ENCODE measurements at places on chromosomes 11 and 22.

- DNase-seq: no peak
These were observed 200.3 kb upstream of the MPPED2 start for GRCh38 chr11:30786256-30787110.

GRCh38 chr11:121163658-121164308 lies 62.7 kb downstream of the TECTA start:
- no peak for DNase-seq

GRCh38 chr11:39817241-39817640 lies 1642.2 kb downstream of the LRRC4C start:
- DNase-seq: no peak

- DNase-seq: peak; percentile 2
These were observed 108.6 kb downstream of the KCNQ1OT1 start for GRCh38 chr11:2590965-2591754.

- no peak for DNase-seq
These were observed 80.1 kb upstream of the CD44 start for GRCh38 chr11:35058669-35059434.

DNA sequence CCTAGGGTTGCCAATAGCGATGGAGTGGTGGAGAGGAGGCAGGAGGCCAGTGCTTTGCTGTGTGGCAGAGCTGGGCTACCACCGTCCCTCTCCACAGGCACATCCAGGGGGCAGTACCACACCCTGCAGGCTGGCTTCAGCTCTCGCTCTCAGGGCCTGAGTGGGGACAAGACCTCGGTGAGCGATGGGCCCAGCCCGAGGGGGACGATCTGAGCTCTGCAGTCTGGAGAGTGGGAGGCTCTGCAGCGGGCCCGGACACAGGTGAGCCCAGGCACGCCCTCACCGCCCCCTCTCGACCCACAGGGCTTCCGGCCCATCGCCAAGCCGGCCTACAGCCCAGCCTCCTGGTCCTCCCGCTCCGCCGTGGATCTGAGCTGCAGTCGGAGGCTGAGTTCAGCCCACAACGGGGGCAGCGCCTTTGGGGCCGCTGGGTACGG lies 2.5 kb downstream of the PKP3 start:
- DNase-seq: no peak

DNA sequence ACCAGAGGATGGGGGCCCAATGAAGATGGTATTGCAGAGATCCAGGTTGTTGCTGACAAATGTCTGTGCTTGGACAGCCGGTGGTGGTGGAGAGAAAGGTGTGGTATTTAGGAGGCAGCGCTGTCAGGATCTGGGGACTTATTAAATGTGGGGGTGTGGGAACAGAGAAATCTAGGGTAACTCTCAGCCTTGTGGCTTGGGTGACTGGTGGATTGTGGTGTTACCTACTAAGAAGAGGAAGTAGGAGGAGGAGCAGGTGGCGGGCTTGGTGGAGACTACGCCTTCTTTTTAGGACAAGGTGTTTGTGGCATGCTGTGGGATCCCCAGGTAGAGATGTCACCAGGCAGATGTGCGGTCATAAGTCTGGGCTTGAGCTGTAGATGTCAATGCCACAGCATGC lies 144.0 kb downstream of the GRIK4 start:
- DNase-seq: no peak

- DNase-seq: no peak
These were observed 13.1 kb downstream of the GRIK4 start for GRCh38 chr11:120524536-120525085.

DNA sequence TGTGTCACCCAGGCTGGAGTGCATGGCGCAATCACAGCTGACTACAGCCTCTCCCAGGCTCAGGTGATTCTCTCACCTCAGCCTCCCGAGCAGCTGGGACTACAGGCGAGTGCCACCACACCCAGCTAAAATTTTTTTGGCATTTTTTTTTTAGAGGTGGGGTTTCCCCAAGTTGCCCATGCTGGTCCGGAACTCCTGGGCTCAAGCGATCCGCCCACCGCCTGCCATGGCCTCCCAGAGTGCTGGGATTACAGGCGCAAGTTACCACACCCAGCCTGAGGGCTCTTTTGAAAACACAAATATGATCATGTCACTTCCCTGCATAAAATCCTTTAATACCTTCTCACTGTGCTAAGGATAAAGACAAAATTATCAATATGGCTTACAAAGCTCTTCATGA lies 88.1 kb downstream of the MAML2 start:
- no peak for DNase-seq

DNA sequence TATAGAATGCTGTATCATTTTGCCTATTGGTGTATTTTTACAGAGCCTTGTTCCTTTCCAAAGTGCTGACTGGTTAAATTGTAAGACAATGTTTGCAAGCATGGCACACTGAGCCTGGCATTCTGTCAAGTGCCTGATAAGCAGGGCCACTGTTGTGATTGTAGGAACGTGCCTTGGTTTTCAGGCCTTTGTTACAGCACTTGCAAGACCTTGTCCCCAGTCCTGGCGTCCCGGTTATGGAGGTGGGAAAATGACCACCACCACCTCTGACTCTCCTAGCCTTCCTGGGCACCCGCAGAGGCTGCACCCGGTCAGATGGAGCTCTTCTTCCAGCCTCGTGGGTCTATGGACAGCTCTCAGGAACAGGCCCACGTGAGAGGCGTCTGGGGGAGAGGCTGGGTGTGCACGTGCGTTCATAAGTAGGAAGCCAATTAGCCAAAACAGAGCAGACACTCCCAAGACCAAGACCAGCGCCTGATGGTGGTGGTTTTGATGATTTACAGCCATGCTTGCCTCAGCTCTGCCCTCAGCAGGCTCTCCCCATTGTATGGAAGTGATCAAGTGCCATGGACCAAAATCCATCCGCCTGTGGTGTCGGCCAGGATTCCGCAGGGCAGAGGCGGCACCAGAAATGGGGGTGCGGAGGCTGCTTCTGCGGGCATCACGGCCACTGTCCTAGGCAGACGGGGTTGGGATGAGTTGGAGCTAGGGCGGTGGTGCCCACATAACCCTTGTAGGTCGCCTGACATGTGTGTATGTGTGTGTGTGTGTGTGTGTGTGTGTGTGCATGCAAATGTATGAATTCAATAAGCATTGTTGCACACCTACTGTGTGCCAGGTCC lies 89.8 kb downstream of the RTL6 start:
- no peak for DNase-seq

DNA sequence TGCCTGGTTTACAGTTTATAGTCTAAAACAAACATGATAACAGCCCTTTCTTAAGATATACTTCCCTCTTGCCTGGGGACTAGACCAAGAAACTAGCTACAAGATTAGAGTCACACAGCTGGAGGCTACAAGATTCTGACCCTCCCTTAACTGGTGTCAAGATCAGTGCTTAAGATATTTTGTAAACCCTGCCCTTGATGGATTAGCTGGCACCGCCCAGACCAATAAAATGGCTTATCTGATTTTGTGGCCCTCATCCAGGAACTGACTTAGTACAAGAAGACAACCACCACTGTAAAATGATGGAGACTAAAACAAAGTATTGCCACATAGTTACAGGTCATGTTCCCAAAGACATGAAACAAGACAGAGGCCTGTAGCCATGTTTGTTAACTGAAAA lies 53.4 kb downstream of the FAM181B start:
- DNase-seq: no peak

DNA sequence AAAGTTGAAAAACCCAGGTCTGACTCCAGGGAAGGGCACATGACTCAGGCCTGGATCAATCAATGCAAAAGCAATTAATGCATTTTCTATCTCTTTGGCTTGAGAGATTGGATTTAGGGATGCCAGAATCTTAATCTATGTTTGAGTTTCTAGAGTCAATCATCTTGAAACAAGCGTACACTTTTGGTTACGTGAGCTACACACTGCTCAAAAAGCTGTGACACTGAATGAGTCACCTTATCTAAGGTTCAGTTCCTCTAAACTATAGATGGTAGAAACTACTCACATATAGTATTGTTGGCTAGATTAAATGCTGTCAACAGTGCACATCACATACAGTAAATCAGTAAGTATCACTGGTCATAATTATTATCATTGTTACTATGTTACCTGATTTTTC lies 24.2 kb downstream of the MRE11 start:
- DNase-seq: no peak

DNA sequence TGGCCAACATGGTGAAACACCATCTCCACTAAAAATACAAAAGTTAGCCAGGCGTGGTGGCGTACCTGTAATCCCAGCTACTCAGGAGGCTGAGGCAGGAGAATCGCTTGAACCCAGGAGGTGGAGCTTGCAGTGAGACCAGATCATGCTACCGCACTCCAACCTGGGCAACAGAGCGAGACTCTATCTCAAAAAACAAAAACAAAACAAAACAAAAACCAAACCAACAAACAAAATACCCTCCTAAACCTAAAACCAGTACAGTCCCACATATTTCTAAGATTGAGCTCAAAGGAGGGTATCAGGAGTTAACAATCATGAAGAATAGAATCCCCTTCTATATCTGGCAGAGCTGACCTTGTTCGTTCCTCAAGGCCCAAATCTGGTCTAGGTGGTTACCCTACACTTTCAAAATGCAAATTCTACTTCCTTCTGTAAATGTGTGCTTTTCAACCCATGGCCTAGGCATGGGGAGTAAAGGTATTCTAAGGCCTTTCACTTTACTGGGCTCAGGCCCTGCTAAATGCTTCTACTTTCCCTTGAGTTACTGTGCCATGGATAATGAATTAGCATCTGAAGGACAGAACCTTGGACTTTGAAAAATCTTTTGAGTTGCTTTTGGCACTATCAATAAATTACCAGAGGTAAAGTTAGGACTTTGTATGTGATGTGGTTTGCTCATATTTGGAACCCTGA lies 10.4 kb upstream of the PPP2R1B start:
- DNase-seq: peak; percentile 32

DNA sequence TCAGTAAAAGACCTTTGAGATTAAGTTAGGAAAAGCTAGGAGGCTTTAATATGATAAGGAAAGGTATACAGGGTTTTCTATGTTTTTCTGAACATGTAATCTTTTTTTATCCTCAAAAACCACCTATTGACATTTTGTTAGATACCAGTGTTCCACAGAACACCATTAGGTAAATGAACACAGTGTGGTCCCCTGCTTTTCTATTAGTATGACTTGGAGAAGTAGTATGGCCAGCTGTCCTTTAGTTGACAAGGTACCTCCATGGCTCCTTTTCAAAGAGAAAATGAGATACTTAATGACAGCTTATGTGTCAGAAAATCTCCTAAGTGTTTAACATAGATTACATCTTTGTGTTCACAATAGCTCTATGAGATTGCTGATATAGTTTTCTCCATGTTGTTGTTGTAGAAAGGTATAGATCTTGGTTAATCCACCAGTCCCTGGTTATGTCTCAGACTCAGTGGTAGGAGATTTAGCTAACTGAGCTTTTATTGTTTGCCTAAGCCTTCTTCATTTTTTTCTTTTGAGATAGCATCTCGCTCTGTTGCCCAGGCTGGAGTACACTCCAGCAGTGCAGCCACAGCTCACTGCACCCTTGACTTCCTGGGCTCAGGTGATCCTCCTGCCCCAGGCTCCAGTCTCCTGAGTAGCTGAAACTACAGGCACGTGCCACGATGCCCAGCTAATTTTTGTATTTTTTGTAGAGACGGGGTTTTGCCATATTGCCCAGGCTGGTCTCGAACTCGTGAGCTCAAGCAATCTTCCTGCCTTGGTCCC lies 46.0 kb downstream of the STIM1 start:
- no peak for DNase-seq

GRCh38 chr11:100756559-100756958 lies 69.5 kb downstream of the ARHGAP42 start:
- DNase-seq: no peak

DNA sequence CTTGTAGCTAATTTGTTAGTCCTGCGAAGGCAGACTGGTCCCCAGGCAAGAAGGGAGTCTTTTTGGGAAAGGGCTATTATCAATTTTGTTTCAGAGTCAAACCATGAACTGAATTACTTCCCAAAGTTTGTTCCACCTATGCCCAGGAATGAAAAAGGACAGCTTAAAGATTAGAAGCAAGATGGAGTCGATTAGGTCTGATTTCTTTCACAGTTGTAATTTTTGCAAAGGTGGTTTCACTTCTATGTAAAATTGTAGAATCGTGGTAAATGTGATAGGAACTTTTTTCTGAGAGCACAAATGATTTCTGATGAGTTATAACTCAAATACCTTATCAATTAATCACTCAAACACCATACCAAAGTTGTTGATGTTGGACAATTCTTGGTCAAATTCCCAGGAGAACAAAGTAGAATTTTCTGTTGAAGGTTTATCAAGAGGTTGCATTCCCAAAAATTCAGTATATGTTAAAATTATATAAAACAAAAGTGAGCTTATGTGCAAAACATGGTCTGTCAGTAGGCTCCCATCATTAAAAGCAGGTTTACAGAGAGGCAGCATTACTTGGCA lies 2.9 kb upstream of the CTSC start:
- no peak for DNase-seq

- no peak for DNase-seq
These were observed 1292.6 kb downstream of the LRRC4C start for GRCh38 chr11:40166892-40167291.

- no peak for DNase-seq
These were observed 48.4 kb downstream of the CDKN1C start for GRCh38 chr11:2837096-2837601.

- DNase-seq: no peak
These were observed 54.0 kb downstream of the RTN4R start for GRCh38 chr22:20213833-20214708.

- no peak for DNase-seq
These were observed 28.7 kb downstream of the SBF1 start for GRCh38 chr22:50445880-50446707.

GRCh38 chr11:100629671-100630070 lies 57.4 kb upstream of the ARHGAP42 start:
- DNase-seq: no peak

DNA sequence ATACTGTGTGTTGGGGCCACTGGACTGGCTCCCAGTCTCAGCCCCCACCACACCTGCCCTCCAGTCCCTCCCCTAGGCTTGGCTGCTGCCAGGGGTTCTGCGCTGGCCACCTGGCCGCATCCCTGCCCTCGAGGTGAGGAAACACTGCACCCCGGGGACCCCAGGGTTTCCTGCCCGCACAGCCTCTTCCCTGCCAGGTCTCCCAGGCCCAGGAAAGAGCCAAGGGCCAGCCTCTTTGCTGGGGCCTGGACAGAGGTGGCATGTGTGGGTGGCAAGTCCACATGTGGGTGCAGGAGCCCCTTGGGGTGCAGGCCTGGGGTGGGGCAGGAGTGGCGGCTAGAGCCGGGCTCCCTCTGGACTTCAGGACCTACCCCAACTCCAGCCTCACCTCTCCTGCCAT lies 2.5 kb downstream of the EPS8L2 start:
- no peak for DNase-seq

- no peak for DNase-seq
These were observed 5.7 kb upstream of the APOBEC3A start for GRCh38 chr22:38951734-38952133.

DNA sequence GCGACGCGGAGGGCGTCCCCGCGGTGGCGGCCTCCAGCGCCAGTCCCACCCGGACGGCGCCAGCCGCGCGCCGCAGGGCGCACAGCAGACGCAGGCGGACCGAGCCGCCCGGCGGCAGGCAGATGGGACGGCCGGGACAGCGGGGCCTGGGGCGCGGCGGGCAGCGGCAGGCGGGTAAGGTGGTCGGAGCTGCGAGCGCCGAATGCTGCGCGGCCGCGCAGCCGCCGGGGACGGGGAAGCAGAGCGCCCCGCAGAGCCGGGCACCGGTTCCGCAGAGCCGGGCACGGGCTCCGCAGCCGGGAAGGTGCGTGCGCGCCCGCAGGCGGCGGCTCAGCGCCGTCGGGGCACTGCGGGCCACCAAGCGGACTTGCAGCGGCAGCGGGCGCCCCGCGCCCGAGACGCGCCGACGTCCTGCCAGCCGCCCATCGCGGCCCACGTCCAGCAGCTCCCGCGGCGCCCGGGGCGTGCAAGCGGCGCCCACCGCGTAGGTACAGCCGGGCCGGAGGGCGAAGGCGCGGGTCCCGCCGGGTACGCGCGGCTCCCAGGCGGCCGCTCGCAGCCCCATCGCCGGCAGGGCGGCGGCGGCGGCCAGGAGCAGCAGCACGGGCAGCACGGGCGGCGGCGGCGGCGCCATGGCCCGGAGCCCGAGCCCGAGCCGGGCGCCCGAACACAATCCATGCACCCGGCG lies 739 bp downstream of the CELSR1 start:
- DNase-seq: no peak

Data from GM12891 (cell line).